Cardiac septum (tissue), 1 donor: ENCODE measurements at places on chromosomes 13 and 19. TPM values are rescaled to one million over a fixed set of nuclear protein-coding genes. Genes with fewer than 3 reads are reported as not detected.

DNA sequence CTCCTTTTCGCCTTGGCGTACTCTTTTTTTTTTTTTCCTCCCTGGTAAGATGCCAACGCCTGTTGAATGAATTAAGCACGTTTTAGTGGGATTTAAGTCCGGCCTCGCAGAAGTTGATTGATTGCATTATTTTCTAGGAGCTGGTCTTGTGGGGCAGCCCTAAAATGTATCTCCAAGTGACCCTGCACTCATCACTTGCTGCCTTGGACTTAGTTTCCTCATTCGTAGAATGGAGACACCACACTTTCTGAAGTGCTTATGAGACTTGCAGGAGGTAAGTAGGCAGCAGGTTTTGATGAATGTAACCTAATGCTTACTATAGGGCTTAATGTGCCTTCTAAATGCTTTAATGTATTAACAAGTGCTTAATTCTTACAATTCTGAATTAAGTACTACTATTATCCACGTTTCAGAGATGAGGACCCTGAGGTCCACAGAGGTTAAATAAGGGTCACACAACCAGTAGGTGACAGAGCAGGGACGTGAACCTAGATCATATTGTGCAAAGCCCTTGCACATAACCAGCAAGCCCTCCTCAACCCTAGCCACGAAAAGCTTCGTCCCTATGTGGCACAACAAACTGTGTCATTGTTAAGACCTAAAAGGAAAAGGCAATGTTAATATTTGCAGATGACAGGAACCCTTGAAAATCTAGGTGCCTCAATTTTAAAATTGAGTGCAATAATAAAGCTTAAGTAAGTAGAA lies 514 bp upstream of the ARGLU1 start:
- DNase-seq = no peak

DNA sequence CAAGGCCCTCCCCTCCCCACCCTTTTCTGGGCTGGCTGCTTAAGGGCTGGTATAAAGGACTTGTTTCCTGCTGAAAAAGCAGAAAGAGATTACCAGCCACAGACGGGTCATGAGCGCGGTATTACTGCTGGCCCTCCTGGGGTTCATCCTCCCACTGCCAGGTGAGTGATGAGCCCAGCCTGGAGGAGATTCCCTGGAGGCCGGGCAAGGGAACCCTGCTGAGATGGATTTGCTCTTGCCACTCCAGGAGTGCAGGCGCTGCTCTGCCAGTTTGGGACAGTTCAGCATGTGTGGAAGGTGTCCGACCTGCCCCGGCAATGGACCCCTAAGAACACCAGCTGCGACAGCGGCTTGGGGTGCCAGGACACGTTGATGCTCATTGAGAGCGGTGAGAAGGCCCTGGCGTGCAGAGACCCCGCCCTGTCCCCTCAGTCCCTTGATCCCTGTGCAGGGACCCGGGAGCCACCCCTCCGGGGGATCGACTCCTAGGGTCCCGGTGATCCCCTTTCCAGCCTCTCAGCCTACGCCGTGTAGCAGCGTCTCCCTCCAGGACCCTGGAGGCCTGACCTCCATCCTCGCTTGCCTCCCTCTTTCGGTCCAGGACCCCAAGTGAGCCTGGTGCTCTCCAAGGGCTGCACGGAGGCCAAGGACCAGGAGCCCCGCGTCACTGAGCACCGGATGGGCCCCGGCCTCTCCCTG lies at the start of gene CD177:
Gene CD177, plus strand, starts transcription at position 81 of the 699 bp plus-strand sequence. Its CDS starts 29 bp downstream, at position 110.
- no peak for DNase-seq

- DNase-seq = no peak
These were observed 3.1 kb upstream of the OLFM2 start for GRCh38 chr19:9939301-9939913.

GRCh38 chr19:39413911-39414608 lies 1.6 kb downstream of the PLEKHG2 start:
- no peak for DNase-seq

DNA sequence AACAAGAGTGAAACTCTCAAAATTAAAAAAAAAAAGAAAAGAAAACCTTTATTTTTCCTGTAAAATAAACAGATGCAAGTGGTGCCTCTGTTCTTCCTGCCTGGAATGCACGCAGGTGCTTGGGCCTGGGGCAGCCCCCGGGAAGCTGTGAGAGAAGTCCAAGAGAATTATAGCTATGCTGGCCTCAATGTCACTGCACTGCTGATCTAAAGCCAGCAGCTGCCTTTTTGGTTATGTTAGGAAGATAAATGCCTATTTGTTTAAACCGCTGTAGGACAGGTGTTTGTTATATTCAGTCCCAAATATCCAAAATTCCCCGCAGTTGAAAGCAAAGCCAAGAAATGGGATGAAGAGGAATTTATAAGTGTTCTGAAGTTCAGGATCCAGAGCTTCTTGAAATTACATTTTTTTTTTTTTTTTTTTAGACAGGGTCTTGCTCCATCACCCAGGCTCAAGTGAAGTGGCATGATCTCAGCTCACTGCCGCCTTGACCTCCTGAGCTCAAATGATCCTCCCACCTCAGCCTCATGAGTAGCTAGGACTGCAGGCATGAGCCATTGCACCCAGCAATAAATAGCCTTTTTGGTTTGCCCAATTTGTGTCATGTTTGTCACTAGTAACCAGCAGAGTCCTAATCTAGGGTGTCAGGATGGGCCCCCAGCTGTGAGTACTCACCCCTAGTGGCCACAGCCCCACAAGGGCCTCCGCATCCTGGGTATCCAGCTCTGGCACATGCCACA lies 2.2 kb downstream of the RINL start:
- DNase-seq = no peak

- DNase-seq = no peak
These were observed 39.8 kb upstream of the MCF2L start for GRCh38 chr13:112928972-112929782.

DNA sequence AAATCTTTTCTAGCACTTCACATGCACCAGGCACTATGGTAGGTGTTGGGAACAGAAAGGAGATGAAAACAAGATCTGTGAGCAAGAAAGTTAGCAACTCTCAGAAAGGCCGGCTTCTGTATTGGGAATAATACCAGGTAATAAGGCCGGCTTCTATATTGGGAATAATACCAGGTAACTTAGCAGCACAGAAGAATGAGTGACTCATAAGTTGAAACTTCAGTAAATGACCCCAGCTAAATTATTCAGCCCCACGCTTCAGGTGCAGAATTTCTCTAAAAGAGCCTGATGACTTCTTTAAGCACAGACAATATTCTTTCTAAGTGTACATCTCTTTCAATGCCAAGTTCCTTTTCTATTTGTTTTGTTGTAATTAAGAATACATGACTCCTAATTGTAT lies 151.3 kb downstream of the MYO16 start:
- no peak for DNase-seq

DNA sequence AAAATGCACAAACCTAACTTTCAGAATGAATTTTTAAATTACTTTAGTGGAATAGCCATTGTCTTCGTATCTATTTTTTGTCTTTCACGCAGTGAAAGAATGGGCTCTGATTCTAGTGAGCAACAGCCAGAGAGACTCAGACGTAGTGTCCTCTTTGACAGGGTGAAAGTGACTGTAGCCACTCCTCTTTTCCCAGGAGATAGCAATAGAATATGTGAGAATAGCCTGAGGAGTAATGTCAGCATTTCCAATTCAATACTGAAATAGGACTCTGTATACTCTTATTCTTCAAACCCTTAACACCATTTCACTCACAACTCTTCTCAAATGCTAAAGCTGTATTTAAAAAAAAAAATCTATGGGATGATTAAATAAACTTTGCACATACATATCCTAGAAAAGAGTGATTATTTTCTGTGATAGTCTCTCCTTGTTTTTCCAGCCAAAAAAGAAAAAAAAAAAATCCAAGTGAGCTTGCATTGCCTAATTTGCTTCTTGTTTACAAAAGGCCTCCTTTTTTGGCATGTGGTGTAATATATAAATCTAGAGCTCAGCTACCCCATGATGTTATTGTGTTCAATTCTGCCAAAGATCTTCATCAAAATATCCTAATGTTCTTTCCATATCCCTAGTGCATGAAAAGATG lies 626.1 kb upstream of the SLITRK6 start:
- no peak for DNase-seq

- DNase-seq = peak; percentile 68
These were observed 168.3 kb upstream of the TSHZ3 start for GRCh38 chr19:31517224-31518180.

GRCh38 chr19:15249528-15249874 lies 17.3 kb upstream of the EPHX3 start:
- no peak for DNase-seq

DNA sequence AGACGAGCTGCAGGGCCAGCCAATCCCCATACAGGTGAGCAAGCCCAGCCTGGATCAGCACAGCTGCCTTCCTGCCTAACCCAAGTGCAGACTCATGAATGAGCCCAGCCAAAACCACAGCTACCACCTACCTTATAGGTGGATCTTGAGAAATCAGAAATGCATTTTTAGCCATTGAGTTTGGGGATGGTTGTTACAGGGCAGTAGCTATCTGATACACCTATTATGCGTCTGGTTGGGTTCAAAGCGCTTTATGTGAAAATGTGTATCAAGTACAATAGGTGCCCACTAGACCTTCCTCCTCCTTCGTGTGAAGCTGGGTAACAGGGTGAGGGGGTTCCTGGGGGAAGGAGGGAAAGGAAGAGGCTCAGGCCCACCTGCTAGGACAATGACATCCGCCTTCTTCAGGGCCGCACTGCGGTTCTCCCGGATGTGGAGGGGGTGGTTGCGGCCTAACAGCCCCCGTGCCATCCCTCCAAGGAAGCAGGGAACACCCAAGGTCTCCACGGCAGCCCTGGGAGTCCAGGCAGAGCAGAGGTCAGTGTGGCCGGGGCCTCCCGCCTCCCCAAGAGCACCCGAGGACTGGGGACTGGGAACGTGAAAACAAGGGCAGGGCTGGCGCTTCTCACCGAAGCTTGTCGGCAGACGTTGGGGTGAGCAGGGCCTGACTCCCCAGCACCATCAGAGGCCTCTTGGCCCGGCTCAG lies 11.7 kb downstream of the SYDE1 start:
- DNase-seq = no peak

GRCh38 chr13:59495299-59495698 lies 668.4 kb downstream of the DIAPH3 start:
- DNase-seq = no peak

DNA sequence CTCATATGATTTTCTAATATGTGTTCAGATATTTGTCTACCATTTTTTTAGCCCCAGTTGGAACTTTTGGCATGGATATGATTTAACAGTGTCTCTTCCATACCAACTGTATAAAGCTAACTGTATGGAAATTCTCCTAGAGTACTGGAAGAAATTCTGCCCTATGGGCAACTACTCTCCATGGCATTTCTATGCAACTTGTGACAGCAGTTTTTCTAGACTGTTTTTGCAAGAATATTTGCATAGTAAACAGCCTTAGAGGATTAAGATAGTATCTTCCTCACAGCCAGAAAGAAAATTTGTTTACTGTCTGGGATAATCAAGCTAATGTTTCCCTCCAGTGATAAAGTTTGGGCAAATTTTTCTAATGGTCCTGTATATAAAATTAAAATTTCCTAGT lies 119.9 kb upstream of the PCDH17 start:
- DNase-seq = no peak

DNA sequence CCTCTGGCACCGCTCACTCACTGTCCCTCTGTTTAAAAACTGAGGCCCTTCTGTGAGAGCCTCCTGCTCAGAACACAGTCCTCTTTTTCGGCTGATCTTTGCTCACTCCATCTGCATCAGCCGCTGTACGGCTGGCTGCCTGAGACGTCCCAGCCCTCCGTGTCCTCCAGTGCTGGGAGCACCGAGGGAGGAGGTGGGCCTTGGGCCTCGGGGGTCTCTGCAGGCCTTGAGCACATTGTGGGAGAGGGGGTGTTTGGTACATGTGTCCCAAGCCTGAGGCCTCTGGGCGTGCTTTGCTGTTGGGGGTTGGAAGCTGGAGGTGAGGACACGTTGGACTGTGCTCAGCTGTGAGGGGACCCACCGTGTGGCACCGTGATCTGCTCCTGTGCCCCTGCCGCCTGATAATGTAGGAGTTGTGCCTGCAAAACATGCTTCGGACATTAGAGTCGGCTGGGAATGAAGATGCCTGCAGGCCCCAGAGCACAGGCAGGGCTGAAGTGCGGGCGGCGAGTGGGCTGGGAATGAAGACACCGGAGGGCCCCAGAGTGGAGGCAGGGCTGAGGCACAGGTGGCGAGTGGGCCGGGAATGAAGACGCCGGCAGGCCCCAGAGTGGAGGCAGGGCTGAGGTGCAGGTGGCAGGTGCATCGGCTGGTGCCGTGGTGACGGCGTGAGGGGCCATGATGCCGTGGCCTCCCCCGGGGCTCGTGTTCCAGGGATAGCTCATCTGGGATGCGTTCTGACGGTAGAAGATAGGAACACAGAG lies 30.6 kb downstream of the MCF2L start:
- no peak for DNase-seq

DNA sequence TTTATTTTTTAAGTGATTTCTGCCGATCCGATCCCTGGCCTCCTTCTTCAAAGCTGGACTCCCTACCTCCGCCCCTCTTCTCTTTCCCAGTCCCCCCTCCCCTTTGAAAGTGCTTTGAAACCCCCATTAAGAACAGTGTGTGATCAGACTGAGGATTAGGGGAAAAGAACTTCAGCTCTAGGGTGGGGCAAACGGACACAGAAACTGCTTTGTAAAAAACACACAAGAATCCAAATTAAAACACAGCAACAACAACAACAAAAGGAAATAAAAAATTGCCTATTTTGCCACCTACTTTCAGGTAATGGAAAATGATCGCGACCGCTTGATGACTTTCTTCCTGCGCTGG lies 1.4 kb downstream of the SPRY2 start:
- DNase-seq = no peak

DNA sequence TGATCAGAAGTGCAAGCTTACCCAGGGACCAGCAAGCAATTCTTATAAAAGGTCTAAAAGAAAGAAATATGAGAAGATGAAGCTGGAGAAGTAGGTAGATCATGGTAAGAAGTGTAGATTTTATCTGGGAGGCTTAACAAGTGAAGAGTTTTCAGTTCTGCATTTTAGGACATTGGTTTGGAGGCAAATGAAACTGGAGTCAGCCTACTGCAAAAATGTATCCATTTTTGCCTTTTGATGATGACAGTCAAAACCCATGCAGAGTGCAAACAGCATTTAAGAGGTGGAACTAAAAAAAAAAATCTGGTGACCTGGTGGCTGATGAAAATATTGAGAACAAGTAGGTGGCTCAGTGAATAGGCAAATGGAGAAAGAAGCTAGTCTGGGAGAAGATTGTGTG lies 216.9 kb downstream of the DNAJC15 start:
- DNase-seq = no peak

DNA sequence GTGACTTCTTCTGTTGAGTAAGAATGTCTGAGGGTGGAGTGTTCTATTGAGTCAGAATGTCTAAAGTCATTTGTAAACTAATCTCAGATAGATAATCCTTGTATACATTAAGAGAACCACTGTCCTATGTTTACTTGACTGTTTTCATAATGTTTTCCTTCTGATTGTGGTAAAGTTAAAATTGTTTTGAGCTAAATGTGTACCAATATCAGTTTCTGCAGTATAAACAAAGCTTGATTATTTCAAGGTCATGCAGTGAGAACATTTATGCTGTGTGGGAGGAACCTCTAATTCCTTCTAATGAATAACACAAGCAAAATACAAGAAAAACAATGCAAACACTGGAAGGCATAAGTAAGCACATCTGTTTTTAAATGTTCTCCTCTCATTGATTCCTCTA lies 434.6 kb downstream of the FGF14 start:
- DNase-seq = no peak

The CGB8 gene
- not detected for total RNA-seq

The ACP5 gene
- total RNA-seq = 1.5 TPM

The NUFIP1 gene
- 2.9 TPM for total RNA-seq

The PROZ gene
- total RNA-seq = not detected

The POLD1 gene
- 8.0 TPM for total RNA-seq

The COX6B2 gene
- total RNA-seq = not detected

The COMP gene
- 31.8 TPM for total RNA-seq

The NECTIN2 gene
- total RNA-seq = 60.0 TPM

The CYP2S1 gene
- 0.48 TPM for total RNA-seq

The DAND5 gene
- total RNA-seq = 11.4 TPM
